RKO (cell line): ENCODE measurements at places on chromosomes 3 and 15.

DNA sequence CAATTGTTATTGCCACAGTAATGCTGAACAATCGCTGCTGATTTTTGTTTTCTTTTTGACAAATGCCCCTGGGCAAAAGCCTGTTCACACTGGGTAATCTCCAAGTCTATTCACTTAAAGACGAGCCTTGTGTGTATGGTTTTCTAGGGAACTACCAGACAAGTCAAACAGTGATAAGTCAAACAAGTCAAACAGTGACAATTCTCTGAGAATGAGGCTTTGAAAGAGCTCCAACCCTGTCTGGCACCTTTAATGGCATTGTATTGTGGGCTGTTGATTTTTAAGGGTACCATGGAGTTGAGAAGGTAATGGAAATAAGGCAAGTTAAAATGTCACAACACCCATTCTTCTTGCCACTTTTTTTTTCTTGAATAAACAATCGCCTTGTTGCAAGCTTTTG lies 59.4 kb upstream of the TMC3 start:
- no peak for DNase-seq

DNA sequence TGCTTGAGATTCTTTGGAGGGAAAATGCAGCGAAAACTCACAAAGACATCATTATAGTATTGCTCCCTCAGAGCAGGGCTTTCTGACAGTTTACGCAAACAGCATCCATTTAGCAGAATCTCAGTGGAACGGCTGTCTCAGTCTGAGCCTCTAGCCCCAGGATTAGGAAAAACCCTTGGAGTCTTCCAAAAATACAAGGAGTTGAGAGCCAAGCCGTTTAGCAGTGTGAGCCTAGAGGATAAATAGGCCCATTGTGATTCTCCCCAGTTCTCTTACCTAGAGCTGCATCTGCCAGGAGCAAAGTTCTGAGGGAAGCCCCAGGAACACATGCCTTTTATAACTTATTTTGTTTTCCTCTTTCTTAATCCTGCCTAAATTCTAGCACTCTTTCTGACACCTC lies 359.6 kb downstream of the NTRK3 start:
- no peak for DNase-seq

- no peak for DNase-seq
Observed at GRCh38 chr15:66161575-66162118, 91.9 kb downstream of the MEGF11 start.

DNA sequence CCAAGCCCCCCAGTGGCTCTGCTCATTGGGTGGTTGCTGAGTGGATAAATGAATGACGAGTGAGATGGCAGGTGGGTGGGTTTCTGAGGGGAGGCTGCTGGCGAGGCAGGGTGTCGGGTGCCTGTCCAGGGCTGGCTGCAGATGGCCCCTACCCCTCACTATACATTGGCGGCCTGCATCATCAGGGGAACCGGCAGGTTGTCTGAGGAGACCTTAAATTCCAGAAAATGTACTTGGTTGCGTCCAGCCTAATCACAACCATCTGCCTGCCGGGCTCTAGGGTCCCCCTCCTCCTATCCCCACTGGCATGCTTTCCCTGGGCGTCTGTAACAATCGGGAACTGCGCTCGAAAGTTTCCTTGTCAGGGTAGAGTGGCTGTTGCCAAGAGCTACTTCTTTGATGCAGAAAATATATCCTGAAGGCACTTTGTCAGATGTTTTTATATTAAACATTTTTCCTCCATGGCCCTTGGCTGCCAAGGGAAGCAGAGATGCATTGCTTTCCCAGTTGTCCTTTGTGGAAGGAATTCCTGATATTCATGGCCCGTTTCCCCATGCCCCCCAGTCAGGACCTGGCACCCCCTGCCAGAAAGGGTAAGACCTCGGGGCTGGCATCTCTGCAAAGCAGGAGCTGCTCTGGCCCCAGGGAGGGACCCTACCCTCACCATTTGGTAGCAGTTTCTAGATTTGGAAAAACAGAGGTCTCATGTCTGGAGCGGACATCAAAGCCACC lies 22.9 kb downstream of the SMAD6 start:
- DNase-seq = no peak

- no peak for DNase-seq
Observed at GRCh38 chr3:72579191-72579580, 269.1 kb downstream of the SHQ1 start.

DNA sequence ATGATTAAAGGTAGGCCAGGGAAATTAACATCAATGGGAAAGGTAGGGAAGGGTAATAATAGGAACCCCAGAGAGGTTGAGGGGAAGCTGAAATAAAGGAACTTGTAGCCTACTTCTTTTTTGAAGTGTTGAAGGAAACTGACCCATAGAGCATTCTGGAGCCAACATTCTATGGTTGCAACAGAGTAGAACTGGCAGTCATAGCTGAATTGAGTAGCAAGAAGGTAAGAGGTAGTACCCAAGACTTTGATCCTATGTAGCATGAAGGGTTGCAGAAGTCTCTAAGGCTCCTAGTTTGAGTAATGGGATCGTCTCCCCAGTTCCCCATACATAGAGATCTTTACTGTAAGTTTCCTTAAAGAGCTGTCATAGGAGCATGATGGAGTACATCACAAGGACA lies 7.4 kb upstream of the ZNF774 start:
- DNase-seq = no peak

GRCh38 chr3:42118762-42119361 lies 27.7 kb downstream of the TRAK1 start:
- DNase-seq = peak; percentile 9

- DNase-seq = no peak
Observed at GRCh38 chr15:65917407-65917756, 48.1 kb downstream of the RAB11A start.

DNA sequence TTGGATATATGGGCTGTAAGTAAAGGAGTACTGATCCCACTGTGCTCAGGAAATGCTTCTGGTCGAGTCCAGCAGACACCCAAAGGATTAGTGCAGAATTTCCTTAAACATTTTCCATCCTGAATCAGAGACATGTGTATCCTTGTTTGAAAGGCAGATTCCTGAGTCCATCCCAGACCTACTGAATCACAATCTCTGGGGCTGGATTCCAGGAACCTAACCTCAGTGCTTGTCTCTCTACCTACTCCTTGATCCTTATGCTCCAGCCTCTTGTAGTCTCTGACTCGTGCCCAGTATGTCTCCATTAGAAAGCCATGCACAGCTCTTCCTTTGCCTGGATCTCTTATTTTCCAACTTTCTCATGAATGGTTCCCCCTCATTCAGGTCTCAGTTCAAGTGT lies 585.8 kb downstream of the NLGN1 start:
- no peak for DNase-seq

- DNase-seq = no peak
Observed at GRCh38 chr3:135995766-135996165, 30.2 kb downstream of the PPP2R3A start.

- no peak for DNase-seq
Observed at GRCh38 chr15:99265541-99266070, 14.3 kb downstream of the LRRC28 start.

GRCh38 chr3:11134794-11135193 lies 19.5 kb upstream of the HRH1 start:
- no peak for DNase-seq

GRCh38 chr3:38837358-38837757 lies 21.3 kb upstream of the SCN10A start:
- no peak for DNase-seq

DNA sequence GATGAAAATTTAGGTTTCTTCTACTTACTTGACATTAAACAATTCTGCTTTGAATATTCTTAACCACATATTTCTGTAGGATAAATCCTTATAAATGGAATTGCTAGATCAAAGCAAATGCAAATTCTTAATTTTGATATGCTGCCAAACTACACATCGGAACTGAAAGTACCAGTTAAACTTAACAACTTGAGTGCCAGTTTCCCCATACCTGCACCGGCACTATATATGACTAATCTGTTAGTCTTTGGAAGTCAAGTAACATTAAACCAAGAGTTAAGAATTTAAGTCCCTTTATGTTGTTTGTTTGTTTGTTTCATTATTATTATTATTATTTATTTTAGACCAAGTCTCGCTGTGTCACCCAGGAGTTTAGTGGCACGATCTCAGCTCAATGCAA lies 103.9 kb upstream of the AKAP13 start:
- DNase-seq = no peak

DNA sequence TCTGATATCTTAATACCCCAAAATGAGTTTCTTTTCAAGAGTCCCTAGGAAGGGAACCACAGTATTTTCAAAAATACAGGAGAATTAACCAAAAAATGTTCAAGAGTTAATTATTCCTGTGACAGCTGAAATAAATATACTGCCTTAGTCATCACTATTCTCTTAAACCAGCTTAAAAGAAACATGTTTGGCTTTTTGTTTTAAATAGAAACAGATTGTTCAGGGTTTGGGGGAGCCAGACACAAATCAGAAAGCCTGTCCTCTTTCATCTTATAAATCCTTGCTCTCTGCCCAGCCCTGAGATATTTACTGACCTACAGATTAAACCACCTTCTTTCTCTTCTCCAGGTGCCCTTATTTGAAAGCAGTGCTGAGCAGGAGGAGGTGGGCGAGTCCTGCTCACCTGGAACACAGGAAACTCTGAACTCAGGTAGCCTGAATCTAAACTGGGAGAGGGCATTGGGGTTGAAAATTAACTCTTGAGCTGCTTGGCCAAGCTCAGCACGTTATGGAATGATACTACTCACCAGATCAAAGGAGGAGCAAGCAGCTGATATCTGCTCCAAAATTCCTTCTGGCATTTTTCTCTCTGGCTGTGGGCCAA lies 84.1 kb upstream of the SPRED1 start:
- no peak for DNase-seq

- peak; percentile 51 for DNase-seq
Observed at GRCh38 chr3:81173514-81173913, 587.9 kb downstream of the GBE1 start.
